ENCODE measurements at places on chromosomes 12 and 14. TPM values are rescaled to one million over a fixed set of nuclear protein-coding genes. Genes with fewer than 3 reads are reported as not detected.

The RPS6KA5 gene
- total RNA-seq, result 34.6 TPM

The PDZRN4 gene
- not detected for total RNA-seq

The TRPV4 gene
- not detected for total RNA-seq

The RNASE4 gene
- total RNA-seq, result 0.49 TPM

The GLT8D2 gene
- total RNA-seq, result not detected

The BIN2 gene
- total RNA-seq, result 40.1 TPM

The SLC6A12 gene
- total RNA-seq, result not detected

The PROX2 gene
- not detected for total RNA-seq

The CYP46A1 gene
- total RNA-seq, result 0.10 TPM

The ERP29 gene
- total RNA-seq, result 149 TPM

The RAPGEF3 gene
- total RNA-seq, result 5.4 TPM

The MMP14 gene
- total RNA-seq, result 3.5 TPM

The SLC10A1 gene
- total RNA-seq, result not detected

The TESPA1 gene
- 19.0 TPM for total RNA-seq

The C12orf56 gene
- total RNA-seq, result not detected

The FGF6 gene
- total RNA-seq, result not detected

The ACOT6 gene
- not detected for total RNA-seq

The RHEBL1 gene
- total RNA-seq, result 3.0 TPM

The ZNF891 gene
- total RNA-seq, result 6.8 TPM

The FGD4 gene
- 3.9 TPM for total RNA-seq

The PIWIL1 gene
- not detected for total RNA-seq

The ITPR2 gene
- 113 TPM for total RNA-seq

The TMTC2 gene
- total RNA-seq, result 2.6 TPM

The HCAR3 gene
- total RNA-seq, result not detected

The HOTAIR gene
- not detected for total RNA-seq

The SLC7A7 gene
- 59.5 TPM for total RNA-seq

The IAPP gene
- total RNA-seq, result not detected

The GALNT8 gene
- 1.3 TPM for total RNA-seq

The WNT1 gene
- total RNA-seq, result not detected

The SYNE3 gene
- total RNA-seq, result 76.1 TPM

The GALNT16 gene
- 3.3 TPM for total RNA-seq

The GAPDH gene
- 499 TPM for total RNA-seq

The SDR9C7 gene
- not detected for total RNA-seq

The LHX5 gene
- total RNA-seq, result not detected

The LIMA1 gene
- 2.1 TPM for total RNA-seq

The TEX52 gene
- not detected for total RNA-seq

The P2RX7 gene
- 6.8 TPM for total RNA-seq

The EML5 gene
- total RNA-seq, result 6.5 TPM

The PTHLH gene
- total RNA-seq, result not detected

The KCNH3 gene
- total RNA-seq, result 0.54 TPM

The CLEC2A gene
- not detected for total RNA-seq

The PMEL gene
- total RNA-seq, result 0.90 TPM

The PMCH gene
- not detected for total RNA-seq

The GPX2 gene
- not detected for total RNA-seq

The CEBPE gene
- total RNA-seq, result 0.37 TPM

The NTN4 gene
- total RNA-seq, result not detected

The SMCO2 gene
- not detected for total RNA-seq

The MYF5 gene
- total RNA-seq, result not detected

The RASAL1 gene
- 13.9 TPM for total RNA-seq

The GOLGA3 gene
- total RNA-seq, result 66.0 TPM

The ADAM20 gene
- total RNA-seq, result 2.7 TPM

The GLI1 gene
- total RNA-seq, result 3.9 TPM

The BICDL1 gene
- 41.5 TPM for total RNA-seq

The MIP gene
- not detected for total RNA-seq

The GNB3 gene
- total RNA-seq, result 0.27 TPM

The GLIPR1 gene
- 119 TPM for total RNA-seq

The ADSS1 gene
- total RNA-seq, result 1.00 TPM

The TMEM52B gene
- total RNA-seq, result not detected

The LRP1-AS gene
- not detected for total RNA-seq
